ENCODE measurements at places on chromosomes 2 and 18.

GRCh38 chr2:85917887-85918795 lies 29.4 kb upstream of the ST3GAL5 start:
- DNase-seq, result no peak

DNA sequence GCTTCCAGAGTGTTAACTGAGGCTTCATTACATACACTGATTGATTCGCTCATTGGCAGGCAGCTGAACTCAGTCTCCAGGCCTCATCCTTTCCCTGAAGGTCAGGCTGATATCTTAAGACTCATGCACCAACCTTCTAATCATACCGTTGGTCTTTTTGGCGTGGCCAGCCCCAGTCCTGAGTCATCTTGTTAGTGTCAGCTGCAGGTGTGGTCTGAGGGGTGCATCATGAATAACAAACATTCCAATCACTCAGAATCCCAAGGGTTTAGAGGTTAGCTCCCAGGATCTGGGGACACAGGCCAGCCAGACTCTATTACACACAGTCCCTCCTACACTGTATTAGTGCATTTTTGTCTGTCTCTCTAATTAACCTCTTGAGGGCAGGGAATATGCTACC lies 271.5 kb downstream of the HRH4 start:
- peak; percentile 38 for DNase-seq

- no peak for DNase-seq
These were observed 136.4 kb downstream of the LRP2 start for GRCh38 chr2:169225906-169226305.

GRCh38 chr2:42931146-42931817 lies 138.9 kb upstream of the HAAO start:
- peak; percentile 25 for DNase-seq

Data from fibroblast of mammary gland (primary cell).